ENCODE measurements at places on chromosomes 12 and 14.

DNA sequence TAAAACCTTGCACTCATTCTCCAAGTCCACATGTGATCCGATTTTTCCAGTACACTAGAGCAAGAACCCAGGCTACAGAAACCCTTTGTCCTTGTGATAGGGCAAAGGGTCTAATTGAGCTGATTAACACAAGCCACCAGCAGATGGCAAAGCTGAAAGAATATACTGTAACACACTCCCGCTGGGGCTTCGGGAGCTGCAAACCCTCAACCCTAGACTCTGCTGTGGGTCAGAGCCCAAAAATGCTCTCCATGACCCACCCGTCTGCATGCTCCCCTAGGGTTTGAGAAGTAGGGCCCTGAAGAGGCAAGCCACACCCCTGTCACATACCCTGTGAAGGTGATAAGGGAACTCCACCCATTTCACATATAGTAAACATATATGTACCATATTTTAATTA, 33.6 kb upstream of the PCNX1 start:
- H3K4me1 ChIP-seq = peaks cover 23% of the 10 kb centered on the region
- peak; percentile 36 for DNase-seq
- no peak overlapping the region for H3K27ac ChIP-seq
- H3K27me3 ChIP-seq = no peaks in the 10 kb centered on the region
- no peak overlapping the region for H3K4me3 ChIP-seq

GRCh38 chr12:24770821-24771220, 178.1 kb downstream of the BCAT1 start:
- DNase-seq = no peak
- no peaks in the 10 kb centered on the region for H3K36me3 ChIP-seq
- no peak overlapping the region for H3K27ac ChIP-seq
- H3K4me1 ChIP-seq = no peaks in the 10 kb centered on the region

DNA sequence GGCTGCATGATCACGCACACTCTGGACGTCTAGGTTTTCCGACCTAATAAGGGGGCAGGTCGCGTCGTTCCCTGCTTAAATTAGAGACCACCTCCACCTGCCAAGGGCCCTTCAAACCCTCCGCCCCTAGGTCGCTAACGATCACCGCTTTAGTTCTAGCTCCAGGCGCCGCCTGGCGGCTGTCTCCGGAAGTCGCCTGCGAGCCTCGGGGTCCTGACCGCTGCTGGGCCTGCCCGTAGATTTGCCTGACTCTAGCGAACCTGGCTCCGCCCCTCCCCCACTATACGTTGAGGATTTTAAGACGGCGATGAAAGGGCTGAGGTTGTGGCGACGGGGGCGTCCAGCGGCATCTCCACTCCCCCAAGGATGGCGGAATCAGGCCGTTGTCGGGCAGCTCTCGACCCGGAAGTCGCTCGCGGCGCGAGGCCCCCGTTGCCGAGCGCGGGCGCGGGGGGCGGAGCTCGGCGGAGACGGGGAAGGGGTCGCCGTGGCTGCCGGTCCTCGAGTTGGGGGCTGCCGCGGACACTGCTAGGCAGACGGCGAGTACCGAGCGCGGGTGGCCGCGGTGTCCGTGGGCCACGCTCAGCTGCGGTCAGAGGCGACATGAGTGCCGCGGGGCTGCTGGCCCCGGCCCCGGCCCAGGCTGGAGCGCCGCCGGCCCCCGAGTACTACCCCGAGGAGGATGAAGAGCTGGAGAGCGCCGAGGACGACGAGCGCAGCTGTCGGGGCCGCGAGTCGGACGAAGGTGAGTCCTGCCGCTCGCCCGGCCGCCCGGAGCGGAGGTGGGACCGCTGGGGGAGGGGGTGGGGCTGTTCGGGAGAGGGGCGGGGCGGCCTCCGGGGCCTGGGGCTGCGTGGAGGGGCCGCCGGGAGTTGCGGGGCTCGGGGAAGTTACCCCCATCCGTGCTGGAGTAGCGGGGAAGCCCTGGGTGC, at the start of gene SUDS3:
Gene SUDS3, plus strand, starts transcription at position 467 of the 932 bp plus-strand sequence. Its CDS starts 137 bp downstream, at position 604.
- peaks cover 12% of the 10 kb centered on the region for H3K36me3 ChIP-seq
- peak within 1 kb of the TSS; percentile 98 for H3K27ac ChIP-seq
- DNase-seq = peak; percentile 95
- peaks cover 14% of the 10 kb centered on the region for H3K27me3 ChIP-seq
- peak within 1 kb of the TSS; percentile 96 for H3K4me3 ChIP-seq
- H3K4me1 ChIP-seq = peaks cover 50% of the 10 kb centered on the region

GRCh38 chr14:63460680-63461369, 82.4 kb downstream of the PPP2R5E start:
- no peak overlapping the region for H3K4me3 ChIP-seq
- no peak overlapping the region for H3K27ac ChIP-seq
- peaks cover 1% of the 10 kb centered on the region for H3K36me3 ChIP-seq
- H3K27me3 ChIP-seq = no peaks in the 10 kb centered on the region

GRCh38 chr12:31832740-31833729, 104.2 kb upstream of the AMN1 start:
- peaks cover 35% of the 10 kb centered on the region for H3K4me1 ChIP-seq
- no peak overlapping the region for H3K4me3 ChIP-seq
- peaks cover 57% of the 10 kb centered on the region for H3K36me3 ChIP-seq
- DNase-seq = peak; percentile 49

- H3K27me3 ChIP-seq = no peaks in the 10 kb centered on the region
- no peaks in the 10 kb centered on the region for H3K4me1 ChIP-seq
- no peaks in the 10 kb centered on the region for H3K36me3 ChIP-seq
- no peak overlapping the region for H3K4me3 ChIP-seq
- H3K27ac ChIP-seq = no peak overlapping the region
Measured at GRCh38 chr14:60355768-60356167, 106.7 kb downstream of the PPM1A start.

DNA sequence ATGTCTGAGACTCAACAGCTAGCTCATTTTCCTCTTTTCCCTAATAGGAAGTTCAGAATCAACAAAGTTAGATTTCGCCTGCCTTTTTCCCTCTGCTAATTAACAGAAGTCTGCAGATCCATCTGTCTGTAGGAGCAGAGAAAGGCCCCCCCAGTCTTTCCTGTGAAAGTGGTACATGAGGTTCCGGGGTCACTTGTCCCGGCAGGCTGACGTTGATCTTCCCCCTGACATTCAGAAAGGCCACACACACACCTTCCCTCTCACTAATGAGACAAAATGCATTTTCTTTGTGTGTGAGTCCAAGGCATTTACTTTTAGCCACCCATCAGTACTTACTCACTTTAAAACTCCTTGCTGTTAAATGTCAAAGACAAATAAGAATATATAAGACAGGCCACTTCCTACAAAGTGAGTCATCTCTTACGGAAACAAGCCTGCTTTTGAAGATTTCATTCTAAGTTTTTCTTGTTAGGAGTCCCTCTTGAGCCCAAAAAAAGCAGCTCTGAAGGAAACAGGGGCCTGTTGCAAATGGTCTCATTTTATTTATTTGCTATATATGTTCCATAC, 138.7 kb downstream of the TTC7B start:
- DNase-seq = no peak
- H3K4me1 ChIP-seq = peaks cover 32% of the 10 kb centered on the region
- no peak overlapping the region for H3K4me3 ChIP-seq
- H3K36me3 ChIP-seq = no peaks in the 10 kb centered on the region

- no peak for DNase-seq
- peaks cover 7% of the 10 kb centered on the region for H3K4me1 ChIP-seq
- peaks cover 2% of the 10 kb centered on the region for H3K36me3 ChIP-seq
- no peak within 1 kb of the TSS for H3K27ac ChIP-seq
Measured at GRCh38 chr12:7444076-7444475, at the start of gene CD163L1. Gene CD163L1 (minus strand): TSS chr12:7444153. CDS start chr12:7444127, 26 bp downstream.

GRCh38 chr12:74111688-74112360, 425.8 kb upstream of the ATXN7L3B start:
- H3K4me1 ChIP-seq = no peaks in the 10 kb centered on the region
- H3K27ac ChIP-seq = no peak overlapping the region
- H3K36me3 ChIP-seq = no peaks in the 10 kb centered on the region
- peak; percentile 20 for DNase-seq
- H3K27me3 ChIP-seq = no peaks in the 10 kb centered on the region

GRCh38 chr14:99231161-99231849, 40.7 kb downstream of the BCL11B start:
- H3K36me3 ChIP-seq = peaks cover 72% of the 10 kb centered on the region
- H3K27ac ChIP-seq = peak overlapping the region; percentile 99
- peaks cover 4% of the 10 kb centered on the region for H3K27me3 ChIP-seq
- H3K4me1 ChIP-seq = peaks cover 97% of the 10 kb centered on the region
- peak overlapping the region; percentile 81 for H3K4me3 ChIP-seq
